ENCODE measurements at places on chromosomes 2 and 18.

- DNase-seq = no peak
Observed at GRCh38 chr2:86566158-86566820, 3.0 kb upstream of the CHMP3 start.

DNA sequence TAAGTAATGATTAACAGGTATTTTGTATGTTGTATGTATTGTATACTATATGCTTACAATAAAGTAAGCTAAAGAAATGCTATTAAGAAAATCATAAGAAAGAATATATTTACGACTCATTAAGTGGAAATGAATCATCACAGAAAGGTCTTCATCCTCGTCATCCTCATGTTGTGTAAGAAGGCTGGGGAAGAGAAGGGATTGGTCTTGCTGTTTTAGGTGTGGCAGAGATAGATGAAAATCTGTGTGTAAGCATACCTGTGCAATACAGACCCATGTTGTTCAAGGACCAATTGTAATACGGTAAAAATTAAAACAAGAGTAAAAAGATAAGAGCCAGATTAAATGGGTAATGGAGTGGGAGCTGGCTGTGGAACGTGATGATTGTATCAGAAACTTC, 16.6 kb downstream of the SLC35F5 start:
- no peak for DNase-seq

DNA sequence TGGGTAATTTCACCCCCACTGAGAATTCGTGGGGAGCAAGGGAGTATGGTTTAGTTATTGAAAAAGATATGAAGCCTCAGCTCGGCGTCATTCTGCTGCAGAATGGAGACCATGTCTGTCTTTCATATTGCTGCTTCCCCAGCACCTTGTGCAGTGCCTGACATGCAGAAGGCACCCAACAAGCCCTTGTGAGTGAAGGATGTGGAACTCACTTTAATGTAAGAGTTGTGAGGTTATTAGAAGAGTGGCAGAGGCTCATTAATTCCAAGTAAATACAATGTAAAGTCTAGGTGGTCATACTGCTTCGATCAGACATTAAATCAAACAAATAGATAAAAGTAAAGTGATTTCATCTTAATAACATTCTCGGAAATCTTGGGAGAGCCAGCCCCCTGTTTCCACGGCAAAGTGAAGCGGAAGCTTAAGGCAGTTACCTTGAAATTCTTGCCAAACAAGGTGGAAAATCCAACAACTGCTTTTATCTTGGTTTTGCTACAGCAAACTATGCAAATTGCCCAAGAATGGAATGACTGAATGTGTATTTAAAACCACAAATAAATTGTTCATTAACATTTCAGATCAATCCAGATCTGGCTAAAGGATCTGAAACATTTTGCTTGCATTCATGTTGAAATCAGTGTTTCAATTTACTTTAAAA, 9.6 kb downstream of the CFAP221 start:
- no peak for DNase-seq

DNA sequence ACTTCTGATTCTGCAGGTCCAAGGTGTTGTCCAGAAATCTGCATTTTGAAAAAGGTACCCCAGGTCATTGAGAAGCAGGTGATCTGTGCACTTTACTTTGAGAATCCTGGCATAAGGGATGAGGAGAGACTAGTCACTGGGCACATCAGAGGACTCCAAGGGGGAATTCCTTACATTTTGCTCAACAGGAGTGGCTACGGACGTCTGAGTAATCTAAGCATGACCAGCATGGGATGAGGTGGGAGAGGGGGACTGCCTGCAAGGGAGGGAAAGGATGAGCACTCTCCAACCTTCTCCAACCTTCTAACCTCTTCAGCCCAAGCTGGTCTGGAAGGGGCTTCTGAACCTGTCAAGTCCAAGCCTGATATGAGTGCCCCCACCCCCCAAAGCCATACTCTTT, 55.5 kb downstream of the MARCHF4 start:
- no peak for DNase-seq

DNA sequence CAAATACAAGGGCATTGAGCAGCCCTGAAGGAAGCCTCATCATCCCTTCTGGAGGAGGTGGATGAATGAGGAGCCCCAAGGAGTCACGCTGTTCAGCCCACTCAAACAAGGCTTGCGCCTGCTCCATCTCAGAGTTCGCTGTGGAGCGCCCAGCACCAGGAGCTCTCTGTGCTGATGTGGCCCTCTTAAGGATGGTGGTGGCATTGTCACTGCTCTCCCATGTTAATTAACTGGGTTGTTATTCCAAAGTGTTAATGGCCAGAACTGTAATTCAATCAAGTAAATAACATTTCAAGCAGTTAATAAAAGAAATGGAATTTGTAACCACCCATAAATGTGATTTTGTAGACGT, 726.0 kb upstream of the RAB6C start:
- no peak for DNase-seq

DNA sequence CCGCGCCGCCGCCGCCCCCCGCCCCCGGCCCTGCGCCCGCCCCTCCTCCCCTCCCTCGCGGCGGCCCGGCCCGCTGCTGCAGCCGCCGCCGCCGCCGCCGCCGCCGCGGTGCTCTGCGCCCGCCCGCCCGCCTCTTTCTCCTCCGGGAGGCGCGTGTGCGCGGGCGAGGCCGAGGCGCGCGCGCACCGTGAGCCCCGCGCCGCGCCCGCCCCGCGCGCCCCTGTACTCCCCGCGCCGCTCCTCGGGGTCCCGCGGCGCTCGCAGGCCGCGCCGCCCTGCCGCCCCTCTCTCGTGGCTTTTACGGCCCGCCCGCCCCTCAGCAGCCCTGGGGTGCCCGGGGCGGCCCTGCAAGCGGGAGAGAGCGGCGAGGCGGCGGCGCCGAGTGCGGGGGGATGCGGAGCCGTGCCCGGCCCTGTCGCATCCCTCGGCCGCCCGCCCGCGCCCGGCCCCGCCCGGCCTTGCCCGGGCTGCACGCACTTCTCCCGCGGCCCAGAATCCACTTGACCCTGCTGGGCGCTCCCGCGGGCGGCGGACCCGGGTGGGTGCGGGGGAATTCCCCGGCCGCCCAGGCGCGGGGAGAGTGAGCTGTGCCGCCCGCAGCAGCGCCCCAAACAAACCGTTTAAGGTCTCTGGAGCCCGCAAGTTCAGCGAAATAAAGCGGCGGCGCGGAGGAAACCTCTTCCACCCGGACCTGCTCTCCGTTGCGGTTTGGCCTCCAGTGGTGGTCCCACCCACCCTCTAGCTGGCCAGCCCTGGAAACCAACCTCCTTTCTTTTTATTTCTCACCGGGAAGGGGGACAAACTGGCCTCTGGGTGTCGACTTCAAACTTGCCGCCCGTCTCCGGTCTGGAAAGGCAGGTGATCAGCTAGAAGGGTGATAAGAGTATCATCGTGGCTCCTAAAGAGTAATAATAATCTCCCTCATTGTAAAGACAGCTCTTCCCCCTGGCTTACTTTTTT, 37.4 kb downstream of the AFF3 start:
- no peak for DNase-seq

GRCh38 chr2:136057023-136057801, 60.7 kb downstream of the CXCR4 start:
- DNase-seq = no peak

- no peak for DNase-seq
Observed at GRCh38 chr2:207479198-207479785, 50.5 kb upstream of the CREB1 start.

GRCh38 chr18:54239601-54240000, 15.1 kb upstream of the MBD2 start:
- no peak for DNase-seq

DNA sequence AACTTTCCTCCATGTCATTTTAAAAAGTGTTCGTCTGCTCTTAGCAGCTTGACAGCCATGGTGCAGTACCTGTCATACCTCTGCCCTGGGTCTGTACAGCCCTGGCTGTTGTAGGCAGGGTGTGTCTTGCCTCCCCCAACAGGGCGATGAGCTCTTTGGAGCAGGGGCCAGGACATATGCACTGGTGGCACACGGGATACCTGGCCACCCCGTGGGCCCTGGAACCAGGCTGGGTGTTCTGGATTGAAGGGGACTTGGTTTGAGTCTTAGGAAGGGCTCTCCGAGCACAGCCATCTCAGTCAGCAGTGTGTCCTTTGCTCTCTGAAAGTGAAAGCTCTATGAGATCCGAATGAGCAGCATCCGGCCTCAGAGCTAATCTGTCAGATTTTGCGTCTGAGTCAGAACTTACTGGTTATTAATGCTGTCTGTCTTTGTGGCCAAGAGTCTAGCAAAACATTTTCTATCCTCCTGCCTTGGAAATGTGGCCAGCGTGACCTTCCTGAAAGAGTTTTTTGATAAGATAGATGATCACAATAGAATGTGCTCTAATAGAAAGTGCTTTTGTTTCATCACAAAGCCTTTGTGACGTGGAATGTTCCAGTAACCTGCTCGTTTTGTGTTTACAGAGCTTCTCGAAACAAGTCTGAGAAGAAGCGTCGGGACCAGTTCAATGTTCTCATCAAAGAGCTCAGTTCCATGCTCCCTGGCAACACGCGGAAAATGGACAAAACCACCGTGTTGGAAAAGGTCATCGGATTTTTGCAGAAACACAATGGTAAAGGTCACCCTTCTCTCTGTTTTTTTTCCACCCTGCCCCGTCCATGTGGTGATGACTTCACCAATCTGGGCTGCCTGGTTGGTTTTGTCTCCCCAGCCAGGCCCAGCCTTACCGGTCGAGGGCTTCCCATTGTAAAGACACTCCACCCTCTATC, 77.3 kb upstream of the RPL31 start:
- DNase-seq = no peak

- no peak for DNase-seq
Observed at GRCh38 chr2:231361701-231362554, 33.6 kb upstream of the B3GNT7 start.

- DNase-seq = no peak
Observed at GRCh38 chr2:74417197-74417596, 4.2 kb downstream of the C2orf81 start.

- DNase-seq = no peak
Observed at GRCh38 chr18:2963048-2963447, 49.9 kb downstream of the LPIN2 start.

DNA sequence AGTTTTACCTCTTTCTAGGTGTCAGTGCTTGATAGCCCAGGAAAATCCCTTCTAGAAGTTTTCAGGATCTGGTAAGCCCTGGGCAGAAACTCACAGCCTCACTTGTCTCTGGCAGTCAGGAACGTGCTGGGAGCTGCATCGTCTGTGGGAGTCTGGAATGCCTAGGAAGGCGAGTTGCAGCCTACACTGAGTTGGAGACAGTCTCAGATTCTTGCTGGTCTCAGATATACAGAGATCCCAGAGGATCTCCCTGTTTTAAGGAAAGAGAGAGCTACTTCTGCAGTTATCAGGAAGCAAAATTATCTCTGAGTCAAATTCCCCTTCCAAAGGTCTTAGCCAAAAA, 104.4 kb upstream of the CDC42EP3 start:
- no peak for DNase-seq

- peak; percentile 23 for DNase-seq
Observed at GRCh38 chr18:67359873-67360838, 156.4 kb downstream of the DSEL start.

DNA sequence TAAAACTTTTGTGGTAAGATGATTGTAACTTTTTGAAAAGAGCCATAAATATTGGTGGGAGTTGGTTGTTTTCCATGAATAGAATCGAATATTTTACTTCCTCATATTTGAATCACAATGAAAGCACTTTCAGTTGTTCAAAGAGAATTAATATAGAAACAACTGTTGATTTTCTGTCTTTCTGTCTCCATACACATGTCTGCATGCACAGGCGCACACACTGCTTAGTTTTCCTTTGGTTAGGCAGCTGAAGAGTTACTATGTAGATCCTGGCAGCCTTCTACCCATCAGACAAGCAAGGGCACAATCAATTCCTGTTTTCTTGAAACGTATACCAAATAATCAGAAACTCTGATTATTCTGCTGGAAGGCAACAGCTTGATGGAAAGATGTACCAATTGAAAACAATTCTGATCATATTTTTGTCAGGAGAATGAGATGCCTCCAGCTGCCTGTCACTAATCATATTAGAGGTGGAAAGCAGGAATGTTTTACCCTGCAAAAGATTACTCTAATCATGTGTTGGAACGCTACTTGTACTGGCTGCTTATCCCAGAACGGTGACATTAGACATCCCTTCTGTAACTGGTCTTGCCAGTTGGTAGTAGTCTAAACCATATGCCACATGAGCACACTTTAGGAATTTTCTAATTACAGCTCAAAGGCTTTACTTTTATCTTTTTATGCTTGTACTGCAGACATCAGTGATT, 24.0 kb downstream of the SPATS2L start:
- no peak for DNase-seq

DNA sequence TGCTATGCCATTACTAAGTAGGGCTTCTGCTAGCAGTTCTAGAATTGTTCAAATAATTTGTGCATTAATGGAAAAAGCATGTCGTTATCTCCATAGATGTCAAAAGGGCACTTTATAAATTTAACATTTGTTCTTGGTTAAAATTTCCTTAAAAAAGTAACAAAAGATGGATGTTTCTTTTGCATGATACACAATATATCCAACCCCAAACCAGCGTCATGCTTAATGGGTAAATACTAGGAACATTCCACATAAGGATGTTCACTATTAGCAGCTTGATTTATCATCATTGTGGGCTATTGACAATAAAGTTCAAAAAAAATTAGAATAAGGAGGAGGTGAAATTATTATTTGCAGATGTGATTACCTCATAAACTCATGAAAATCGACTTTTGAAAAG, 79.7 kb downstream of the GREB1L start:
- no peak for DNase-seq

DNA sequence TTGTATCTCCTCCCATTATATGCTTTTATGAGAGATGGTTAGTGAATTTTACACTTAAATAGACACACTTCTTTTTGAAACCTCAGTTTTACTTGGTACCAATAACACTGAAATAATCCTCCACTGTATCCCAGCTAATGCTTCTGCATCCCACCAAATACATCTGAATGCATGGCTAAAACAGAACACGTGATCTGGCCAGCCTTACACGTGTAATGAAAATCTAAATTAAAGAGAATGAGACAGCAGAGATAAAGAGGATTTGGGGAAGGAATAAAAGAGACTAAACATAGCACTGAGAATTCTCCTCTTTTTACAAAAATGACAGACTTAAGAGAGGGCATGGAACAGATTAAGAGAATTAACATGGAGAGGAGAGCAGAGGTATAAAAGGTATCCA, 612.2 kb downstream of the NRXN1 start:
- no peak for DNase-seq

DNA sequence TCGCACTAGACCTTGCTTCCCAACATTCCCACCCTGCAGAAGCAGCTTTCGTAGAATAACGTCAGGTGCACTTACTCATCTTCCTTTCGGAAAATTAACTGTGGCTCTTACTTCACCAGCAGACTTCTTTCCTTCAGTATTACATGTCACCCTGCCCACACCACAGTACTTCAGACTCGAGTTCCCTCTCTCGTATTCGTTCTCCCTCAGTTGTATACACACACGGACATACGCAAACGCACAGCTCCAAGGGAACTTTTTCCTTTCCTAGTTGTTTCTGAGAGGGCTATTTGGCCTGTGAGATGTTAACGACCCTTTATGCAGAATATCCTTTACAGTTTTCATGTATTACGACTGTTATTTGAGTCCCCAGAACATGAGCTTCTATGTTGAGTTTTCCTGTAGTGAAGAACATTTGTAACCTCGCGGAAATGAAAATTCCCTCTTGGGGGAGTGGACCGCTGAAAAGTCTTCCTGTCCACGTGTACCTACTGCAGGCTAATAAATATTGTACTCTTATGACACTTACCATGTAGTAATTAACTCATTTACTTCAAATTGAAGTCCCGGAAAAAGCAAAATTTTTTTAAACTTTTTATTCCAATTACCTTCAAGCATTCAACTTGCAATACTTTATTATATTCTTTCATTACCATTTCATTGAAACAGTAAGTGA, 908 bp downstream of the ERLEC1 start:
- no peak for DNase-seq

Data from stimulated activated CD8-positive, alpha-beta memory T cell treated with anti-CD3 and anti-CD28 coated beads, Interleukin-4, amount 100 ng/mL, for 4 hours (primary cell).